NCI-H510A (cell line): ENCODE measurements at places on chromosomes 7 and 10.

GRCh38 chr7:3302681-3303320 lies 1.7 kb downstream of the SDK1 start:
- no peak for DNase-seq

GRCh38 chr7:12296051-12296570 lies 85.0 kb downstream of the TMEM106B start:
- no peak for DNase-seq

- DNase-seq = no peak
Measured at GRCh38 chr7:111408724-111409123, 153.6 kb downstream of the IMMP2L start.

DNA sequence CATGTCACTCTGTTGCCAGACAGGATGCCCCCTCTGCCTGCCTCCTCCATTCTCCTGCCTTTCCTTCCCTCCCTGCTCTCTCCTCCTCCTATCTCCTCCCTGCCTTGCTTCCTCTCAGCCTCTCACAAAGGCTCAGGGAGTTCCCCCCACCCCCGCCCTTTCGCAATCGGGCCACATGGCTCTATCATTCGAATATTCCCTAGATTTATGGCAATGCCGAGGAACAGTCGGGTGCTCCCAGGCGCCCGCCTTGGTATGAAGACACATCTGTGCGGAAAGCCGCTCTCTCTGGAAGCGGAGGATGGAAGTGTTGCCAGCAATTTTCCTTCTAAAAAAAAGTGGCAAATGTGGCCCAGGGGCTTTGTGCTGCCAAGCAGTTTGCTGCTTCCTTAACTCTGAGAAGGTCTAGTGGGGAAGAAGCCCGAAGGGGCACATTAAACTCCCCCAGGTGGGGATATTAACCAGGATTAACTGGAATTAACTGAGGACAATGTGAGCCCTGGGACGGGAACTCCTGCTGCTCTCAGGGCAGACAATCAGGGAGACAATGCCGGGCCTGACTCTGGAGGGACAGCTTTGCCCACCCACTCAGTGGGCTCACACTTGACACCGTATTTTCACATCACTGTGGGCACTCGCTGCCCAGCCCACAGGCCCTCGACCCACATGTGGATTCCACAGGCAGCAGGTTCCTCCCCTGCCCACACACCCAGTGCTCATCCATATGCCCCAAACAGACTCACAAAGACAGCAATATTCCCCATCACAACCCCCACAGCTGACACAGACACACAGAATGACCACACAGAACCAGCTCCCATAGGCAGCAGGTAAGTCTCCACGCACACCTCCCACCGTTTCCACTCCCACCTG lies 88.4 kb upstream of the SMNDC1 start:
- no peak for DNase-seq

DNA sequence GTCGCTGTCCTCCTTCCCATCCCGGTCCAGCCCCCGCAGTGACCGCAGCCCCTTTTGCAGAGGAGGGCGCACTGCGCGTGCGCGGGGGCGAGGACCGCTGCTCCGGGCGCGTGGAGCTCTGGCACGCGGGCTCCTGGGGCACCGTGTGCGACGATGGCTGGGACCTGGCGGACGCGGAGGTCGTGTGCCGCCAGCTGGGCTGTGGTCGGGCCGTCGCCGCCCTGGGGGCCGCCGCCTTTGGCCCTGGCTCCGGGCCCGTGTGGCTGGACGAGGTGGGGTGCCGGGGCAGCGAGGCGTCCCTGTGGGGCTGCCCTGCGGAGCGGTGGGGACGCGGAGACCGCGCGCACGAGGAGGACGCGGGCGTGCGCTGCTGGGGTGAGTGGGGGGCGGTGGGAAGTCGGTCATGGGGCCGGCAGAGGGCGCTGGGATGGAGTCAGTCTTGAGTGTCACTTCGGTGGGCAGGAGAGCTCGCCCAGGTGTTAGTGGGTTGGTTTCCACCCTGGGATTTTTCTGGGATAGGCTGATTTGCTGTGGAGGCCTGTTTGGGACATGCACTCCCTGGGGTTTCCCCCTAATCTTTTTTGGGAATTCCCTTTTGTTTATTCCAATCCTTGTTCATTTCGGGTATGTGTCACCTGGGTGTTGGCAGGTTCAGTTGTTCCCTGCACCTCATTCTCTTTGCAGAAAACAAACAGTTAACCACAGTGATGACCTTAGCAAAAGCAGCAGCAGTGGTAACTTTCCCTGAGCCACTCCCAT lies 11.6 kb downstream of the SCART1 start:
- no peak for DNase-seq

DNA sequence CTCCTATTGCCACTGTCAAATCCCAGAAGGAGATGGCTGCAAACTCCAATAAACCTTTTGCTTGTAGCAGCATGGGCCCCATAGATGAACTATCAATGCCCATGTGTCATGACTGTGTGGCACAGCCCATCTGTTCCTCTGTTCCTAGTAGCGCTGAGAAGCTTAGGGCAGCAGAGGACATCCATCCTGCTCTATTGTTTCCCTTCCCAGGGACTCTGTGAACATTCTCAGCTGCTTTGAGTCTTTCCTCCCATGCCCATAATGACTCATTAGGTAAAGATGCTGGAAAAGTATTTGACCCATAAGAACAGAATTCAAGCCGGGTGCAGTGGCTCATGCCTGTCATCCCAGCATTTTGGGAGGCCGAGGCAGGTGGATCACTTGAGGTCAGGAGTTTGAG lies 28.3 kb downstream of the STMP1 start:
- DNase-seq = no peak

- no peak for DNase-seq
Measured at GRCh38 chr7:64433590-64433989, 119.8 kb downstream of the ZNF736 start.

GRCh38 chr10:18213271-18213670 lies 73.0 kb downstream of the CACNB2 start:
- DNase-seq = no peak

DNA sequence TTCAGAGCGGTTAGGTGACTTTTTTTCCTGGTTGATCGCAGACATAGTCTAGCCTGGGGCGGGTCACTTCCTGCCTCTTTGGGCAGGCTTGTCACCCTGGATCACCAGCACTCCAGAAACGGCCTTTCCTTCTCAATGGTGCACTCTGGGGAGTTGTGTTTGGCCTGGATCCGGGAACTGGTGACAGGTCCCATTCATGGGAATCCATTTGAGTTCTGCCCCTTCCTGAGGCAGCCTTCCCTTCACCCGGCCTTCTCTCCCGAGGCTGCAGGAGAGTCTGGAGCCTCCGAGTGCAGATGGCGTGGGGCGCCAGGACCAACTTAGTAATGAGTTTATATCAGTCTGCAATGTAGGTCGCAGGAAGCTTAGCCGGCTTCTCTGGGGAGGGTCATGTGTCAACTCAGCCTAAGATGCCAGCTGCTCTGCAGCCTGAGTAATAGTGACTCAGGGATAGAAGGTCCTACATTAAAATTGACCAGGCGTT lies 54.2 kb downstream of the TACR2 start:
- no peak for DNase-seq
